MM.1S (cell line): ENCODE measurements at places on chromosomes 2 and 18.

DNA sequence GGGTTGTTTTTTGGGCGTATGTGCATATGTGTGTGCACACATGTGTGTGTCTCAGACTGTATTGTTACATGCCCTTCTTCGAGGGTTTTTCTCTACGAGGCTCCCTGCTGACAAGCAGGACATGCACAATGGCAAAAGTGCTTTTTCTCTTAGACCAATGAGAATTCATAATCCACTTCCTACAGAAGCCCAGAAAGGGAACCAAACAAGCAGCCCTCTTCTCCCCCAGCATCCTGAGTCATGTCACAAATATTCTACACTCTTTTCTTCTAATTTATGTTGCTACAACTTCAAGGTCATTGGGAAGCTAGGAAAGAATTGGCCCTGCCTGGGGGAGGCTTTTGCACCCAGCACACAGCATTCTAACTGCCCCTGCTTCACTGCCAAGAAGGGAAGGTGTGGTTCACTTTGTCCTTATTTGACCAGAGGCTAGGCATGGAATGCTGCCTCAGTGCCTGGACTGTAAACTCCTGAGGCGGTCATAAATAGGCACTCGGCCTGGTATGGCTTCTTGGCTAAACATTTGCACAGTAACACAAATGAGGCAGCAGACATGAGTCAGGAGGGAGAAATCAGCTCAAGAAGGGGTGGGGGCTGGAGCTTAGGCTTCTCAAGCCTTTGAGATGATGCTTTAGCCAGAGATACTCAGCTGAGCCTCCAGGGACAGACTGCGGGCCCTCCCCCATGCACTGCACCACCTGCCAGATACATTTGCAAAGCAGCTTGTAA is 92.7 kb upstream of the KLF7 start:
- no peak for DNase-seq

DNA sequence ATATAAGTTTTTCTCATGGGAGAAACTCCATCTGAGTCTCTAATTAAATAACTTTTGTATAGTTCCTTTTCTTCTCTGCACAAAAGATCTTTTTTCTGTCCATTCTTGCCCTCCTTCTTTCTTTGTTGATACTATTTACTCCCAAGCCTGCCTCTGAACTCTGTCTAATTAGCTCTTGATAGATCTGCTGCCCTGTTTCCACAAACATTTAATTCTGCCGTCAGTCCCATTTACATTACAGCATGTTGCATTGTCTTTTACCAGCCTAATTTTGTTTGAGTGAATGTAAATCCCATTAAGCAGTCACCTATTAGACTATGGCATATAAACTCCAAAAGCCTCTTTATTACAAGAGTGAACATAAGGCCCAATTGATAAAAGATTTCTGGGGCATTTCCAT is 254.4 kb downstream of the ERBB4 start:
- DNase-seq: no peak

DNA sequence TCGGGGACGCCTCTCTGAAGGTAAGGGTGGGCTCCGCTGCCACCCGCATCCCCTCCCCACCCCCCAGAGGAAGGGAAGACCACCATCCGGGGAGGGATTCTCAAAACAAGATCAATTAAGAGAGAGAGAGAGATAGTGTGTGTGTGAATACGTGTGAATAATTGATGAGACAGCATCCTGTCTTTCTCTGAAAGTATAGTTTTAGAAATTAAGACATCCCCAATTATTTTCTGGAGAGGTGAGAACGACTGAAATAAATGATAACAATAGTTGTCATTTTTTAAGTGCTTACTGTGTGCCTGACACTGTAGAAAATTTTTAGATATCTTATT is 751 bp downstream of the IL18R1 start:
- no peak for DNase-seq

DNA sequence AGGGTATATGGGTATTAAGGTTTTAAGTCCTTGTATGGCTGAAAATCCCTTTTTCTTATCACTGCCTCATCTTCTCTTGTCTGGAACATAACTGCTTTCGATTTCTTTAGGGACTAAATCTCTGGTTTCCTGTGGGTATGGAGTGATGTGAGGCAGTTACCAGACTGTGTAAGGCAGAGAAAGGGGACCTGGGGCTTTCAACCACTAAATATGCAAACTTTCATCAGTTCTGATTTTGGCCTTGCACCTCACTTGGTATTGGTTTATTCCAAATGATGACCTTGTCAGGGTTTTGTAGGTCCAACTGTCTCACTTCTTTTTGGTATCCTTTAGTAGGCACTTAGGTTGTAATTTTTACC is 9.3 kb downstream of the MAP4K4 start:
- peak; percentile 35 for DNase-seq

GRCh38 chr2:221524158-221524557 is 47.9 kb downstream of the EPHA4 start:
- DNase-seq: no peak

DNA sequence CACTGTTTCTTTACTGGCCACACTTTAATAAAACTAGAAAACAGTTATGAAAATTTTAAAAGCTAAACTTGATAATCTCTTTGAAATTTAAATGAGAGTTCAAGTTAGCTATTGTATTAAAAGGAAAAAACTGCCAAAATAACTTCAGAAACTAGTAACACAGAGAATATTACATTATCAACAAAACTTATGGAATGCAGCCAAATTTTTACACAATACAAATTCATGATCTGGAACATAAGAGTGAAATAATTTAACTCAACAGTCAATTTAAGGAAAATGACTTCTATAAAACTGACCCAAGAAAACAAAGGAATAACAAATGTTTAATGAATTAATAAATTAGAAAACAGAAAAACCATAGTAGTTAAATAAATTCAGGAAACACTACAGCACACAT is 65.0 kb downstream of the TCF4 start:
- DNase-seq: no peak

DNA sequence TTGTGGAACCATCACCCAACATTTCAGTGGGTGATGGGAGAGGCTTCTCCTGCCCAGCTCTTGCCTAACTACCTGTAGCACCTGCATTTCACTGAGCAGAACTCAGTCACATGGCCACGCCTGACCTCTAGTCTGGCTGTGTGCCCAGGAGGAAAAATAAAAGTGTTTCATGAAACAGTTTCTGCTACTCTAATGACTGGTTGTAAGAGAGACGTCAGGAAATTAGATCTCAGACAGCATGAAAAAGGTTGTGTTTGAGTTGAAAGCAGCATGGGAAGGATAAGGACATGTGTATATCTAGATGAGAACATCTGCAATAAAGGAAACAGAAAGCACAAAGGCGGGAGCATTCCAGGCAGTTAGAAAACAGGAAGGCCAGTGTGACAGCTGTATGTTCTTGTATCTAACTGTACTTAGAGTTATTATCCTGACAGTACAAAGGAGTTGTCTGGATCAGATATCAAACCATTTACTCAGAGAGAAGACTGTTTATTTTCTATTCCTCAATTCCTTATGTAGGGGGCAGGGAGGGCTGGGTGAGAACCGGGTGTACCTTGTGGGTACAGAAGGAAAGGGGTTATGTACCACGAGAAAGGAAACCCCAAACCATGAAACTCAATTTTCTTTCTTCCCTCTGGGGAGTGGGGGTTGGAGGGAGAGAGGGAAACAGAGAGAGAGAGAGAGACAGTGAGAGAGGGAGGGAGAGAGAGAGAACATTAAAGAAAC is 307.4 kb upstream of the VWC2L start:
- peak; percentile 72 for DNase-seq

DNA sequence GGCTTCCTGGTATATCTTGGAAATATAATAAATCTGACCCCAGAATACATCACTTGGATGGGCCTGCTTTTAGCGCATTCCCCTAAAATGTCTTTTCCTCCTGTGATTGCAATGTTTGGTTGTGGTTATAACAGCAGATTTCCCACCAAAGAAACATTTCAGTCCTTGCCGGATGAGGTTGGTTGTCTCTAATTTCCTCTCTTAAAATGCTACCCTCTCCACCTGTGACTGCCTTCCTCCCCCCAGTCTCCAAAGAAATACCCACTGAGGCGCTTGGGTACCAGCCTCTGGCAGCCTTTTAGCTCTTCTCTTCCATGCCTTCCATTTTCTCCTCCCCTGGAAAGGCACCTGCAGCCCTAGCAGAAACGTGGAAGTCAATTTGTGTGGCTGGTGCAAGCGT is 102.1 kb upstream of the SIX3 start:
- DNase-seq: no peak

DNA sequence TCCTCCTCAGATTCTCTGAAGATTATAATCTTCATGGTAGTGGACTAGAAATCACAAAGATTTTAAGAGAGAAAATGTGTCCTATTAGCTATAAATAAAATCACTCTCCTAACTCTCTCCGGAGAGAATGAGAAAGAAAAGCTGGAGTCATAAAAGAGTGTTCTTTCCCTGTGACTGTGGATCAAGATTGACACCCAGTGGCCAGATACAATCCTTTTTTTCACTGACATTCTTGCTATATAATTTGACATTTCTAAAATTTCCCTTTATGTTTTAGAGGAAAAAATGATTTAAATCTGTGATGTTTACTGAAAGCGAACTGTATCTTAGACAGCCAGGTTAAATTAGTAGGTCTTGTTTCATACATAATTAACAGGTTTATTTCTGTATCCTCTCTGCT is 35.4 kb upstream of the LRP2 start:
- no peak for DNase-seq

DNA sequence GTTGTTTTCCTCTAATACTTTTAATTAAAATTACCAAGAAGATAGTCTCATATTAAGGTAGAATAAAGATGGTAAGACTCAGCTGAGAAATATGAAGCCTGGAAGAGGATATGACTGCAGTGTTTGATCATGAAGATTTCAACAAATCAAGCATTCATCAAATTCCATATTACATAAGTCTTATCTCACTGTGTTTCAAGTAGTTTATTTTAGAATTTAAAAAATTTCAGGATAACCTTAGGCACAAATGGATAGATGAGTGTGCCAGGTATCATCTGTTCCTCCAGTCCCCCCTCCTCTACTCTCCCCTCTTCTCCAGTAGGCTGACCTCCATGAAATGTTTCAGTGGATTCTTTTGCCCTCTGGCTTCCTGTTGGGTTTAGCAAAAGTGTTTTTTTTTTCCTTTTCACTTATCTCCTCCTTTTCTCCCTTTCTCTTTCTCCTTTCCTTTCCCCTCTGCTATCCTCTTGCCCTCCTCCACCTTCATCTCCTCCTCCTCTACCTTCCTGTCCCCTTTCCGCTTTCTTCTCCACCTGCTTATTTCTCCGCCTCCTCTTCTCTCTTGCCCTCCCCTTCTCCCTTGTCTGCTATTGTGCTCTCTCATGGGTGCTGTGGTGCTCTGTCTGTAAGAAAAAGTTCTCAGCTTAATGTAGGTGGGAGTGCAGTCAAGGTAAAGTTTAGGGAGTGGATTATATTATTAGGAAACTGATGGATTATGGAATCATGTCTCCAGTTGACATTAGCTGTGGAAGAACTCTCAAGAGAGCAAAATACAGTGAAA is 72.8 kb downstream of the ABI2 start:
- no peak for DNase-seq

DNA sequence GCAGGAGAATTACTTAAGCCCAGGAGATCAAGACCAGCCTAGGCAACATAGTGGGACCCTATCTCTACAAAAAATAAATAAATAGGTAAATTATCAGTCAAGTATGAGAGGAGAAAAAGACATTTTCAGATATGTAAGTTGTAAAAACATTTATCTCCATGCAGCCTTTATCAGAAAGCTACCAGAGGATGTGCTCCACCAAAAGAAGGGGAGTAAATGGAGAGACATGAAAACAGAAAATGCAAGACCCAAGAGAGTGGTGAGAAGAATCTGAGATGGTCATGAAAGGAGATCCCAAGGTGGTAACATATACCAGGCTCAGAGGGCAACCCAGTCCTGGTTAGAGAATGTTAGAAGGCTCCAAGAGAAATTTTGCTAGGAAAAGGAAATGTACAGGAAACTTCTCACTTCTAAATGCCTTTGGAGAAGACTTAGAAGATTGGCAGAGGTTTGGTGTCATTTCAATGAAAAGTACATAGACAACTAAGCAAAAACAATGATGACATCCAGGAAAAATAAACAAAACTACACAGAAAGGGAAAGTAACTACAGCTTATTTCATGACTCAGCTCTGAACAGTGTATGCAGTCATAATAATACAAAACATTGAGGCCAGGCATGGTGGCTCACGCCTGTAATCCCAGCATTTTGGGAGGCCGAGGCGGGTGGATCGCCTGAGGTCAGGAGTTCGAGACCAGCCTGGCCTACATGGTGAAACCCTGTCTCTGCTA is 19.5 kb downstream of the CIB4 start:
- no peak for DNase-seq

DNA sequence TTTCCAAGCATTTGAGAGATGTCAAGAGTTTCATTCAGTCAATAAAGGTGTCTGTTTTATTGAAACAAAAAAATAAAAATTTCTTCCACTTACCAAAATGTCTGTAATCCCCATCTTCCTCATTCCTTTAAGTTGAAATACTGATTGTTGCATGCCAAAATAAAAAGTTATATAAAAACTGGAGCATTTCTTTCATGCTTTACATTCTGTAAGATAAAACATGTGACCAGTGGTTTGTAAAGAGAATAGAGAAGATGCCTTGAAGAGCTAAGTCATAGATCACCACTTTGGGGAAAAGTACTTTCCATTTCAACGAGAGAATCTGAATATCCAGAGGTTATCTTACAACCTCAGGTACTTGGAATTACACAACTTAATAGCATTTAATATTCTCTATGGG is 35.9 kb upstream of the MYO1B start:
- no peak for DNase-seq

GRCh38 chr2:69102041-69102593 is 89.1 kb downstream of the ANTXR1 start:
- DNase-seq: no peak

DNA sequence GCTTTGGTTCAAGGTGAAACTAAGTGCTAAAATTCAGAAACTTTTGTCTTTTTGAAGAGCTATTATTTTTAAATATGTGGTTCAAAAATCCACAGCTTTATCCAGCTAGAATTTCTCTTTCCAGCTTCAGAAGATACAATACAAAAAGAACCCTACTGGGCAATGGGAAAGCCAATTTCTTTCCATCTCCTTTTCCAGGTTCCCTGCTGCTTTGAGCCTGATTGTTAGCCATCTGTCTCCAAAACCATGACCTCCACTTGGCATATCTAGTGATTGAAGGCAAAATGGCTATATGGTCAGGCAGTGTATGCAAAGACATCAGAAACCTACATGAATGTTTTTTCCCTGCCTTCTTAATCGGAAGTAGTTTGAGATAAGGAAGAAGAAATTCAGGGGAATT is 134.1 kb downstream of the KCNH7 start:
- no peak for DNase-seq

- DNase-seq: no peak
Observed at GRCh38 chr2:1621501-1621900, 122.8 kb downstream of the PXDN start.

- no peak for DNase-seq
Observed at GRCh38 chr2:71727562-71727961, 274.2 kb downstream of the DYSF start.

GRCh38 chr2:142745691-142746090 is 131.8 kb upstream of the KYNU start:
- no peak for DNase-seq

- DNase-seq: no peak
Observed at GRCh38 chr2:150903461-150903860, 358.2 kb downstream of the RBM43 start.

DNA sequence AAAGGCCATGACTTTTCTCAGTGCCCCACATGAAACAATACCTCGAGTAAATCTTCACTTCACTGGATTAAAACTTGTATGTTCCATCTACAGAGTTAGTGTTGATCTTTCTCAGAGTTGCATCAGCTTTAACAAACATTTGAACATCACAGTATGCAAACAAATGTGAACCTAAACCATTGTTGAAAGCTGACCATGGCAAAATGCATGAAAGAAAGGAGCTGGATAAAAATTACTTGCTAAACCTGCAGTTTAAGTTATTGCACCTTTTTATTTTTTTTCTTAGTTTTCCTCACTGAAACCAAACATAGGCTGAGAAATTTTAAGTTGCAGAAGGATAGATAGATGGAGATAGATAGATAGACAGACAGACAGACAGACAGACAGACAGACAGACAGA is 107.2 kb upstream of the UGP2 start:
- DNase-seq: no peak
